ENCODE measurements at places on chromosomes 12 and 14.

- peak; percentile 85 for DNase-seq
Measured at GRCh38 chr14:64681796-64682710, 22.2 kb upstream of the PLEKHG3 start.

DNA sequence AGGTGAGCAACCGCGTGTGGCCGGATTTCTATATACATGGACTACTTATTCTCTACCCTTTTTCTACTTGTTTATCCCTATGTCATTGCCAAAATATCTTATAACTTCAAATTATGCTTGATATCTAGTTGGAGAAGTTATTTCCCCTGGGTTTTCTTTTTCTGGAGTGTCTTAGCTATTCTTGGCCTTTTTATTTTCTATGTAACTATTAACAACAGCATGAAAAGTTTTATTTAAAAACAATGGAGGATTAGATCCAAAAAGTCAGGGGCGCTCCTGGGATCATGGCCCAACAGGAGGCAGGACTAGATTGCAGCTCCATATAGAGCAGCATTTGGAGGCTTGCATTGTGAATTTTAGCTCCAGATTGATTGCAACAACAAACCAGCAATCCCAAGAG, 8.6 kb upstream of the STRAP start:
- DNase-seq, result no peak

- DNase-seq, result no peak
Measured at GRCh38 chr14:90813442-90813841, 2.8 kb downstream of the TTC7B start.

DNA sequence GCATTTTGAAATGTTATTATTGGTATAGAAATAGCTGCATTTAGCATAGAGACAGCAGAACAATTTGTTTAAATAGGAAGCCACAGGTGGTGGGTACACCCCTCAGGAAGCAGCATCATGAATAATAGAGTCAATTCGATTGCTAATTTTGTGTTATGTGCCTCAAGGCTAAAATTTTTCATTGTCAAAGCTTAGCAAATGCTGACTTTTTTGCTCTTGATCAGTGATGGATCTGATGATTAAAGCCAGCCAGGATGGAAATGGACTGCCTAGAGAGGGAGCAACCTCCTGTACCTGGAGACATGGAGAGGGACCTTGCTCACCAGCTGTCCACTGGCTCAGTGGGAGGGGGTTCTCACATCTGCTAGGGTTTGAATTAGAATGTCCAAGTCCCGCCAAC, 4.5 kb upstream of the KRT8 start:
- DNase-seq, result no peak

- DNase-seq, result no peak
Measured at GRCh38 chr12:4615667-4616066, 33.2 kb downstream of the AKAP3 start.

DNA sequence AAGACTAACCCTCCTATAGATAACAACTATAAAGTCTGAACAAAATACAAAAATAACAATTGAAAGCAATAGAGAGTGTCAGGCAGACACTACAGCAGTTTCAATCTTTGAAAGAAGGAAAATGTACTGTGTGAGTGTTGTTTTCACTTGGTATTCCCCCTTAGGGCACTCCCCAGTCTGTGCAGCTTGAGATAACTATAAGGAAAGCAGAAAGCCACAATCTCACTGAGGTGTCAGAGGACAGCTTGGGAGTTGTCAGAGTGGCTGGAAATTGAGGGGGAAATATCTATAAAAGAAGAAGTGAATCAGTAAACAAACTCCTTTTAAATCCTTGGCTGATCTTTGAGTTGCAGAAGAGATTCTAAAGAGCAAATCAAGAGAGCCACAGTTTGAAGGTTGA, 364.8 kb downstream of the NELL2 start:
- DNase-seq, result no peak

DNA sequence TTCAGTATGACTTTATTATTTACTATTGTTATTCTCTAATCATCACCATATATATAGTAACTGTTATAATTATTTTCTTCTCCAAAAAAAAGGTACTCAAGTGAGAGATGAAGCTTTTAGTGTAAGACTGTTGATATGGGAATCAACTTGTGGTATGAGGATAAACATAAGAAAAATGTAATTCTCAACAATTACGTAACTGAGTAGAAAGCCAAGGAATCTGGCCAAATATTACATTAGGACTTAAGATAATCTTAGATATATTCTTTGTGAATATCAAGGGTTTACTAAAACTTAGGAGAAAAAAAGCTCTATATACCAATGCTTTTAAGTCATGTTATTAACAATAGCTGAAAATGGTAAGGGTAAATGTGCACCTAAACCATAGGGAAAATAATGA, 13.3 kb downstream of the SENP1 start:
- DNase-seq, result peak; percentile 2

- DNase-seq, result no peak
Measured at GRCh38 chr12:40999210-40999609, 188.9 kb upstream of the PDZRN4 start.

DNA sequence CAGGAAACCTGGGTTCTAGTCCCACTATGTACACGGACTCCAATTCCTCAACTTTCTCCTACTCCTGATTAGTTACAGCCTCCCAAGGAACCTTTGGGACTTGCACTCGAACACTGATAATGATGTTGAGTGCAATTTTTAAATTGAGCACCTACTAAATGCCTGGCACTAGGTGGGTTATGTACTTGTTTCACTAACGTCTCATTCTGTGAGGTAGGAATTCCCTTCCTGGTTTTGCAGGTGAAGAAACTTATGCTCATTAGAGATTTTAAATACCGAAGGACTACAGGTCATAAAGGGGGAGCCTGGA, 536 bp downstream of the PARPBP start:
- no peak for DNase-seq

GRCh38 chr12:104729091-104729490, 229.0 kb downstream of the SLC41A2 start:
- no peak for DNase-seq

DNA sequence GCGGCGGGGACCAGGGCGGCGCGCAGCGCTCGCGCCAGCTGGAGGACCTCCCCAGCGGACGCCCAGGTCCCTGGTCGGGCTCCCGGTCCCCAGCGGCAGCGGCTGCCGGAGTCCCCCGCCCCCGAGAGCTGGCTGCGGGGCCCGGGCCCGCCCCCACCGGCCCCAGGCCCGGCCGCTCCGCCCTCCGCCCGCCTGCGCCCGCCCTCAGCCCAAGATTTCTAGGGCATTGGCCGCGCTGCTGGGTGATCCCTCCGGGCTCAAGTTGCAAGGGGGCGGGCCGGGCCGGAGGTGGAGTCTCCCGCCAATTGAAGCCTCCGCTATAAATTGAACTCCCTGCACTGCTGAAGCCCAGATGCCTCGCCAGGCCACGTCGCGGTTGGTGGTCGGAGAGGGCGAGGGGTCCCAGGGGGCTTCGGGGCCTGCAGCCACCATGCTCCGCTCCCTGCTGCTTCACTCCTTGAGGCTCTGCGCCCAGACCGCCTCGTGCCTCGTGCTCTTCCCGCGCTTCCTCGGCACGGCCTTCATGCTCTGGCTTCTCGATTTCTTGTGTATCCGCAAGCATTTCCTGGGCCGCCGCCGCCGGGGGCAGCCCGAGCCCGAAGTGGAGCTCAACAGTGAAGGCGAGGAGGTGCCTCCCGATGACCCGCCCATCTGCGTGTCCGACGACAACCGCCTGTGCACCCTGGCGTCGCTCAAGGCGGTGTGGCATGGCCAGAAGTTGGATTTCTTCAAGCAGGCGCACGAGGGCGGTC, at the start of gene DIO3:
TSS of gene DIO3 (plus strand) at position 351 of the 752 bp plus-strand sequence.
- DNase-seq, result no peak

DNA sequence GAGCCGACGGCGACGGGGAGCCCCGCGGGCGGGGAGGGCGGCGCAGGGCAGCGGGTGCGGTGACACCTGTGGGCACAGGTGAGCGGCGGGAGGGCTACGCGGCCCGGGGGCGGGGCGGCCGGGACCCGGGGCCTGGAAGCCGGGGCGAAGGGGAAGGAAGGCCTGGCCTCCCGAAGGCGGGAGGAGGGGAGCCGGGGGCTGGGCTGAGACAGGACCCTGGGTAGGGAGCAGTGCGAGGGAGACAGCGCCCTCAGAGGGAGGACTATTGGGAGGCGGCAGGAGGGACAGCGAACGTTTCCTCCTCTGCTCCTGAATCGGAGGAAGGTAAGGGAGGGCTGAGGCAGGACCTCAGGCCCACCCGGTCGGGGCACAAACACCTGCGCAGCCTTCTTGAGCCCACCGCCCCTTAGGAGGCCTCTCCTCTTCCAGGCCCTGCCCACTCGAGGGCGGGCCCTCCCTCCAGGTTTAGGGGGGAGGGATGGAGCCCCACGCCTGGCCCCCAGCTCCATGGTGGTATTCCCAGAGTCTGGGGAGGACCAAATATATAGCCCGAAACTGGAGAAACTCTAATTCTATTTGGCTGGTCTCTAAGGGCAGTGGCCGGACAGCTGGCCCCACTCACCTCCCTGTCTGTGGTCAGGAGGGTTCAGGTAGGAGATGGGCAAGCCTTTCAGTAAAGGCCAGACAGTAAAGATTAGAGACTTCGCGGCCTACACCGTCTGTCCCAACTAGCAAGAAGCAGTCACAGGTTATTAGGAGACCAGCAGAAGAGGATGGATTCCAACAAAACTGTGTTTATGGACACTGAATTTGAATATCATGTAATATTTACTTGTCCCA, 509 bp downstream of the PLEKHG6 start:
- DNase-seq, result no peak

GRCh38 chr14:49633640-49634546, 1.2 kb downstream of the DNAAF2 start:
- peak; percentile 94 for DNase-seq
